ENCODE measurements at places on chromosomes 11 and 22.

DNA sequence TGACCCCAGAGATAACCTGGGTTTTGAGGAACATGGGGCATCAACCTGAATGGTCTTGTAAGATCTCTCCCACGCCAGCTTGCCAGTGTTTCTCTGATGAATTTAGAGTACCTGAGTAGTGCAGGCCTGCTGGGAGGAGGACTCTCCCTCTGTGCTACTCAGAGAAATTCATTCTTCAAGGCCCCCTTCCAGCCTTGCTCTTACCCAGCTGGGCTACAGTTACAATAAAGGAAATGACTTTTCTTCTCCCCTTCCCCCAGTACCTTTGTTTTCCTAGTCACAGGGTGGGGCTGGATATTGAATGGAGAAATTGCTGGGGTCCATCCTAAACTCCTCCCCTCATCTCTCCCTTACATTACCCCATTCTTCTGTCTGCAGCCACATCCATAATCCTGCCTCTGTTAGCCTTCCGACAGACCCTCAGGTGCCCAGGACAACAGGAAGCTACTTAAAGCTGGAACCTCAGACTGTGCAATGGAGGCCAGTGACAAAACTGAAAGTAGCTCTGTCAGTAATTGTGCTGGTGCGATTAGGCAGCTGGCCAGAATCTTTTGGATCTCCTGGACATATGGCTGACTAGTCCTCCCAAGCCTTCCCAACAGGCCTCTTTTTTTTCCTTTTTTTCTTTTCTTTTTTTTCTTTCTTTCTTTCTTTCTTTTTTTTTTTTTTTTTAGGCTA, 17.4 kb downstream of the LIMK2 start:
- DNase-seq = no peak

DNA sequence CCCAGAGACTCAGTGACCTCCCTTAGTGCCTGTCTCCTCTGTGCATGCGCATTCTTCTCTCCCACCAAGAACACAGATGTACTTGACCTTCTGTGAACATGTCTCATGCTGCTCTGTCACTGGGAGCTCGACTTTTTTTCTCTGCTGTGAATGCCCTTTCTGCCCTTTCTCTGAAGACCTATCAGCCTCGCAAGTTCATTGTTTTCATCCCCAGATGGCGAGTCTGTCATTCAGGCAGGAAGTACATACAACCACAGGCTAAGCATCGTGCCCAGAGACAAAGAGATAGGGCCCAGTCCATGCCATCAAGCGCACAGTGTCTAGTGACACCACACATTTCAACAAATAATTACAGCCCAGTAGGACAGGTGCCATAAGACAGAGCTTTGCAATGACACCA, 50.4 kb upstream of the RAB1B start:
- no peak for DNase-seq

DNA sequence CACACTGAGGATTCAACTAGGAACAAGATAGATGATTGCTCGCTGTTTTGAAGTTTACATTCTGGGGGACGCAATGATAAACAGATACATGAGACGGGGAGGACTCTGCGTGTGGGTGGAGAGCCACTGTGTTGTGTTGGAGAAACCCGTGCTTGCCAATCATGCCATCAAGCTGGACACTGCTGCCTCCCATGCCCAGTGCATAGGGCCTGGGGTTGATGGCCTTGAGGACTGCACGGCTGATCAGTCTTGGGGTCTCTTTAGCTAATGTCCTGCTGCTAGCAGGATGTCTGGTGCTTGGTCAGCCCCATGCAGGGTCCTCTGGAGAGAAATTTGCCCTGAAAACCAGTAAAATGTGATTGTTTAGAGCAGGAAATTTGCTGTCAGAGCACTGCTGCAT, 221.2 kb upstream of the B3GAT1 start:
- DNase-seq = no peak

DNA sequence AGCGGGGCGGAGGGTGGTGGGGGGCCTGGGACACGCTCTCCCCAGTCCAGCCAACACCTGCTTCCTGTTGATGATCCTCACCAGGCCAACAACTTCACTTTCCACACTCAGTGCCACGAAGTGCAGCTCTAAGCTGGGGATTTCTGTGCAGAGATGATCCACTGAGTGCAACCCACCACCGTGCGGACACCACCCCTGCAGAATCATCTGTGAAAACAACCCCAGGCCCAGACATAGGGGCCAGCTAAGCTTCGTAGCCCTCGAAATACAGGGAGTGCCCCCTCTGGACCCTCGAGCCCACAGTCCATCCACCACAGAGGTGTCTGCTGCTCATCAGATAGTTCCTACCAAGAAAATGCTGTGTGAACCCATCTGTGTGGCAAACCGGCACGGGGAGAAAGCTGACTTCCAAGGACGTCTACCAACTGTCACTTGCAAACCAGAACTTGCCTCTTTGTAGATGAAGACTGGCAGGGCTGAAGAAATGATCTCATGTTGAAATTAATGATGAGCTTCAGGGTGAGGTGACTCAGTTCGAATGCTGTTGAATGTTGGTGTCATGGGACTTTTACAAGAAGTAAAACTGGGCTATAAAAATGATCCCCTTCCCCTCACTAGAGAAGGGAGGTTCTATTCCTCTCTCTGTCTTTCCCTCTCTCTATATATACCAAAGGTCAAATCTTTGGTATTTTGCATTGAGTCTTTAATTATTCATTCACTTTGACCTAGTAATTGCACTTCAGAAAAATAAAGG, 73.4 kb downstream of the MYEOV start:
- no peak for DNase-seq

GRCh38 chr11:121711939-121712338, 259.2 kb upstream of the SORL1-AS1 start:
- no peak for DNase-seq

DNA sequence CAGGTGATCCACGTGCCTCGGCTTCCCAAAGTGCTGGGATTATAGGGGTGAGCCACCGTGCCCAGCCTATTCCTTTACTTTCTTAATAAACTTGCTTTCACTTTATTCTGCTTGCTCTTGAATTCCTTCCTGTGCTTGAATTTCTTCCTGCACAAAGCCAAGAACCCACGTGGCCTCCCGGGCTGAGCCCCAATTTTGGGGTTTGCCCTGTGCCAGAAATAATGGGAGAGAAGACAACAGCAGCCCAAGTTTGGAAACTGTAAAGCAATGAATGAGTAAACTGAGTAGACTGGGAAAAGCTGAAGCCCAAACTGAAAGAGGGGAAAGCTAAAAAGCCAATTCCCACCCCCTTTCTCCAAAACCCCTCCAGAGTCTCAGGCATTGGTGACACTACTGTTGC, 136.4 kb downstream of the NECTIN1 start:
- no peak for DNase-seq

GRCh38 chr11:59802639-59803176, 7.9 kb downstream of the MRPL16 start:
- DNase-seq = no peak

GRCh38 chr11:76453248-76453647, 8.4 kb downstream of the EMSY start:
- no peak for DNase-seq

GRCh38 chr11:8325591-8326304, 62.1 kb upstream of the LMO1 start:
- DNase-seq = no peak

DNA sequence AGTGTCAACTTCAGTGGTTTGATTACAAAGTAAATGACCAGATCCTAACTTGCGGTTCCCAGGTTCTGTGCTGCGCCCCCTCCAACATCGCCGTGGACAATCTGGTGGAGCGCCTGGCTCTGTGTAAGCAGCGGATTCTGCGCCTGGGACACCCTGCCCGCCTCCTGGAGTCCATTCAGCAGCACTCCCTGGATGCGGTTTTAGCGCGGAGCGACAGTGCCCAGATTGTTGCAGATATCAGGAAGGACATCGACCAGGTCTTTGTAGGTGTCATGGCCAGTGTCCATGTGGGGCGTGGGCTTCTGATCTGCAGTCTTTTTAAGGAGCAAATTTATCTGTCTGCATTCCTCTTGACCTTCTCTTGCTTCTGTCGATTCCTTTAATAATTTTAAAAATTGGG, 11.1 kb downstream of the IGHMBP2 start:
- DNase-seq = no peak

- DNase-seq = no peak
These were observed 4.6 kb downstream of the MRTFA start for GRCh38 chr22:40631925-40632324.

DNA sequence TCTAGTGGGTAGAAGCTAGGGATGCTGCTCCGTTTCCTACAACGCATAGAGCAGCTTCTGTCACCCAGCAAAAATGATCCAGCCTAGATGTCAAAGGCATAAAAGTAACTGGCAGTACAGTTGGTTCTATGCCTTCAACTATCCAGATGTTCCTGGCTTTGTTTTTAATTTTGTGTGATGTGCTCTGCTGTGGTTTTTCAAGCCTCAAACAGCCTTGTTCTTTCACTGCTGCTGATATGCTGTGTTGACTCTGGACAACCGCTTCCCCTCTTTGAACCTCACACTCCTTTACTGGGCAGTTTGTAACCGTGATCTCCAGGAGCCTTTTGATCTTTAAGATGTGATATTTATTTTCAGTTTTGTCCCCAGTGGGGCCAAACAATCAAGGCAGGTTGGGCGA, 116.4 kb downstream of the SEZ6L start:
- no peak for DNase-seq

DNA sequence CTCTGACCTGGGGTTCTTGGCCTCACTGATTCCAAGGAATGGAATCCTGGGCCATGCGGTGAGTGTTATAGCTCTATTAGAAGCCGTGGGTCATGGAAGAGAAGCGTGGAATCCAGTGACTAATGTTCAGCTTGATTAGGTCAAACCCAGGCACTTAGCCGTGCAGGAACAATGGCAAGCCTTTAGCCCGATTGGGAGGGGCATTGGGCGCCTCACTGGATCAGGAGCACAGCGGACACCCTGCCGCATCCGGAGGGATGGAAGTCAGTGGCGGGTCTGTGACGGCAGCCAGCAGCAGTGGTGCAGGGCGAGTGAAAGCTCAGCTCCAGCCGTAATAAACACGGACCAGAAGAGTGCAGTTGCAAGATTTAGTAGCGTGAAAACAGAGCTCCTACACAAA, 20.5 kb upstream of the SLC17A6 start:
- no peak for DNase-seq

GRCh38 chr11:7154881-7155361, 66.1 kb downstream of the RBMXL2 start:
- no peak for DNase-seq

DNA sequence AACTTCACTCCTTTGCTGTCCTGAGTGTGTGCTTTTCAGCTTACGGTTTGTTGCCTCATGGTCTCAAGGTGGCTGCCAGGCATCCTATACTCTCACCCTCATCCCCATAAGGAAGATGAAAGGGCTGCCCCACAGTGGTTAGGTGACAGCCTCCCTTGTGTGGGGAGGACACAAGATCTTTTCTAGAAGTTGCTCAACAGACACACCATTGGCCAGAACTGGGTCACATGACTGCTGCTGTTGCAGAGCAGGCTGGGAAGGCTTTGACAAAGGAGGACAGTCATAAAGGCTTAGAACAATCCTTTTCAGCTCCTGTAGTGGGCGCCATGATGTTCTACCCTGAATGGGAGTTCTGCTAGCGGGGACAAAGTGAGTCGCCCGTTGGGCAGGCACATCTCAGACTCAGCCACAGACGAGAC, 69.7 kb upstream of the RASD2 start:
- no peak for DNase-seq

Measured in stimulated activated CD4-positive, alpha-beta T cell treated with anti-CD3 and anti-CD28 coated beads, Interleukin-12 subunit alpha, Interleukin-12 subunit beta, amount 100 ng/mL, for 4 hours (primary cell).